ENCODE measurements at places on chromosomes 6 and 20.

GRCh38 chr6:21873562-21873961 is 280.0 kb downstream of the SOX4 start:
- DNase-seq: no peak

DNA sequence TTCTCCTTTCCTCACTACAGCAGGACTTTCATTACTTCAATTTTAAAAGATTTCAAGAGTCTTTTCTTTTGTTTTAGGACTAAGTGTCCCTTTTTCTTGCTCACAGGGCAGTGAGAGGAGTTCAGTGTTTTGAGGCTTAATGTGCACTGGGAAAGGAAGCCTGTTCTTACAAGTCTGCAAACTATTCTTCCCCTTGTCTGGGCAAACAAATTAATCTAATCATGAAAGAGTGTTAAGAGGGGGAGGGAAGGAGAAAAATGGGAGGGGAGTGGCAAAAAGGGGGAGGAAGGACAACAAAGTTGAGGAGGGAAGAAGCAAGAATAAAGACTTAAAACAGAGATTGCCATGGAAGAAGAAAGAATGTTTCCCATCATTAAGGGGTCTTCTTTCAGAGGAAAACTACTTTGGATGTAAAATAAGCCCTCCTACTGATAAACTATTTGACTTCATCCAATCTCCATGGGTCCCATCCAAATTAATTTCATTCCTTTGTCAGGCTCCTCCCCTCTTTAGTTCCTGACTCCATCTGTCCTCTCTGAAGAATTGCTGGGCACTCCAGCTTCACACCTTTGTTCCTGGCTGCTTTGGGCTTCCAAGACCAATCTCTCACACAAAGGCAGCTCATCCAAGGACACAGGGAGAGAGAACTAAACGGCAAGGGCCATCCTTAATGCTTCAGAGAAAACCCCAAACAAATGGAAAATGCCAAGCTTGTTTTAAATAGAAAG is 244.5 kb downstream of the TPBG start:
- DNase-seq: no peak

DNA sequence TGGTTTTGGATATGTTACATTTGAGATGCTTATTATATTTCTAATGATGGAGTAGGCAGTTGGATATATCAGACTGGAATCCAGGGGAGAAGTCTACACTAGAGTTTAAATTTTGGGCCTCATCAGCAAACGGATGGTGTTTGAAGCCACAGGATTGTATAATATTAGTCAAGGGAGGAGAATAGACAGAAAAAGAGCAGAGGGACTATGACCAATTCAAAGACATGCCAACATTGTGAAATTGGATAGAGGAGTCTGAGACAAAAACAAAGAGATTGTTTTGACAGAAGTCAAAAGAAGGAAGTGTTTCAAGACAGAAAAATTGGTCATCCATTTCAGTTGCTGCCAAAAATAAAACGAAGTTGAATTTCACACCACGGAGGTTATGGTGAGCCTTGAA is 66.5 kb downstream of the NOX3 start:
- DNase-seq: no peak

GRCh38 chr20:60096166-60096565 is 137.9 kb downstream of the CDH26 start:
- DNase-seq: no peak

DNA sequence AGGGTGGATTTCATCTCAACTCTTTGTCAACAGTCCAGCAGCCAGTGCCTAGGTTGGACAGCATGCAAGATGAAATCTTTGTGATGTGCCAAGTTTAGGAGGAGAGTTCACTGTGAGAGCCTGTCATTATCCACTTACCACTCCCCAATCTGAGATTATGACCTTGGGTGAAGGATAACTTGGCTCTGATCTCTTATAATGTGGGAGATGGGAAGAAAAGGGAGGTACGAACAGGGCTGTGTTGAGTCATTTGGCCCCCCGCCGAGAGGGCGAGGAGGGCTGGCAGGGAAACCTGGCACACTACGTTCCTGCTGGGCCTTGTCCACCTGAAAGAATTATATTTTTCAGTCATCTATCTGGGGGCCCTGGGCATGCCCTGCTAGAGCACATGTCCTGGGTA is 35.8 kb downstream of the LAMA4 start:
- DNase-seq: no peak

GRCh38 chr6:151087861-151088598 is 151.7 kb upstream of the AKAP12 start:
- no peak for DNase-seq

DNA sequence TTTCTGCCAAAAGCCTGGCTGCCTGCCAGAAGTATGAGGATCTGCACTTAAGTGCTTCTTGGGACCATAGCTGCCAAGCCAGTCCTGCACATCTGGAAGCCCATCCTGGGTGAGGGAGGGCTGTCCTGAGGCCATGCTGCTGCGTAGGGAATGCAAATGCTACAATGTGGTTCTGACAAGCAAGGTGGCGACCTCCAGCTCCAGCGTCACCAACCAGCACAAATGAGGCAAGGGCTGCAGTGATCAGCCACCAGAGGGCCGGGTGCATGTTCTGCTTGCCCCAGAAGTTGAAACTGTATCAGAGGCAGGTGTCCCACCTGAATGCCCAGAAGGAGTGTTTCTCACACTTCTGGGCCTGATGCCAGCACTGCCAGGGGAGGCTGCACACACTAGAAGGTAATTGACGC is 99.1 kb upstream of the KCNQ5 start:
- no peak for DNase-seq

GRCh38 chr20:34771680-34772081 is 53.8 kb downstream of the NCOA6 start:
- no peak for DNase-seq

GRCh38 chr6:18207438-18207837 is 52.2 kb downstream of the KDM1B start:
- DNase-seq: no peak

GRCh38 chr20:37726971-37727956 is 33.4 kb downstream of the CTNNBL1 start:
- DNase-seq: no peak

GRCh38 chr6:151002491-151002935 is 137.0 kb downstream of the MTHFD1L start:
- DNase-seq: no peak

DNA sequence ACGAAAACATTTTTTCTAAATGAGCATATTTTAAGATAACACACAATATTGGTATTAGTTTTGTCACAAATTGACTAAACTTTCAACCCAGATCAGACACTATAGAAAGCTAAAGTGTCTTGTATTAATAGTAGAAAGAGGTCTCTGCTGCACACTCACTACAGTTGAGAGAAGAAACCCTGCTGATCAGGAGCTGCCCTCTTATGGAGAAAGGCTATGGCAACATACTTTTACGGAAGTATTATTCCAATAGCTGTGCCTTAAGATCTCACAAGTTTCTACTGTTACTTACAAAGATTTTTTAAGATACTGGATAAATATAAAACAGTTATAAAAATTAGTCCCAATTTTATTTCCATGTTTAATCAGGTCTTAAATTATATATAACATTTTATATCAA is 155.7 kb downstream of the RIMS1 start:
- no peak for DNase-seq

- DNase-seq: no peak
Measured at GRCh38 chr20:14882157-14882556, 544.7 kb upstream of the FLRT3 start.

- DNase-seq: no peak
Measured at GRCh38 chr6:116536216-116536621, 9.3 kb downstream of the TRAPPC3L start.

- DNase-seq: no peak
Measured at GRCh38 chr6:136812174-136812573, 10.2 kb upstream of the PEX7 start.

- DNase-seq: no peak
Measured at GRCh38 chr20:8066662-8067061, 47.1 kb upstream of the TMX4 start.

DNA sequence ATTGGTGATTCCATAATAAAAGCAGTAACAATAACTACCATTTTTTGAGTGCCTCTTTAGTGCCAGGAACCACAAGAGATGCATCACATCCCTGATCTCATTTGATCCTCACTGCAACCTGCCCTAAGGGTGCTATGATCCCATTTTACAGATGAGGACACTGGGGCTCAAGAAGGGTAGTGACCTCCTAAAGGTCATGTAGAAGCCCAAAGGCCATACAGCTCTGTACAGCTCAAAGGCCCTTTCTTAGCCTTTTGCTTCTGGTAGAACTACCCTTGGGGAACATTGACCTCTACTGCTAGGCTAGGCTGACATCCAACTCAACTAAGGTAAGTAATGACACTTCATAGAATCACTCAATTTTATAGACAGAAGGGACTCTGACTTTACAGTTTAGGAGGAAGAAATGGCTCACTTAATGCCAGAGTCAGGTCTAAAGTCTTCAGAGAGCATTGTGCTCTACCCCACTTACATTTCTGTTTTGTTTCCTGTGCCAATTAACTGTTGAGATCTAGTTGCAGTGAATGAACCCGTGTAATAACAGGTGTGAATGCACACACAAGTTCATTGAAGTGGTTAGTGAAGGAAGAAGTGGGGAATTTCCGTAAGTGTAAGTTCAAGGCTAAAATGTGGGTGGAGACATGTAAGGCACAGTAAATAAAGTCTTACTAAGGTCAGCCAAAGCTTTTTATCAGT is 10.7 kb downstream of the SLC9A8 start:
- DNase-seq: no peak

GRCh38 chr6:93639126-93639525 is 219.8 kb upstream of the EPHA7 start:
- no peak for DNase-seq

DNA sequence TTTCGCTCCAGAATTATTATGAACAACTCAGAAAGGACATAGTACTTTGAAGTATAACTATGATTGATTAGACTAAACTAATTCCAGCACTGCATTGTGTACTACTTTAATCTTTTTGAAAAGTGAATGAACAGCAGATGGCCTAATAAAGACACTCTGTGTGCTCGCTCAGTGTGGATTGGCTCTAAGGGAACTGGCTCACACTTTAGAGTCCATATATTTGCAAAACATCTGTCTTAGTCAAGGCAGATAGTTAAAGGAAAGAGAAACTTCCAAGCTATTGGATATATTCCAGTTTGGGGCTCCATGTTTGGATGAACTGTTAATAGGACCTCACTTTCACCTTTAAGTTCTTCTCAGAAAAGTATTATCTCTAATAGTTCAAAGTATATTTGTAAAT is 218.9 kb downstream of the EYA4 start:
- DNase-seq: no peak

GRCh38 chr20:60233018-60233630 is 274.9 kb downstream of the CDH26 start:
- no peak for DNase-seq

GRCh38 chr20:59482351-59483187 is 121.8 kb upstream of the PHACTR3 start:
- DNase-seq: no peak

DNA sequence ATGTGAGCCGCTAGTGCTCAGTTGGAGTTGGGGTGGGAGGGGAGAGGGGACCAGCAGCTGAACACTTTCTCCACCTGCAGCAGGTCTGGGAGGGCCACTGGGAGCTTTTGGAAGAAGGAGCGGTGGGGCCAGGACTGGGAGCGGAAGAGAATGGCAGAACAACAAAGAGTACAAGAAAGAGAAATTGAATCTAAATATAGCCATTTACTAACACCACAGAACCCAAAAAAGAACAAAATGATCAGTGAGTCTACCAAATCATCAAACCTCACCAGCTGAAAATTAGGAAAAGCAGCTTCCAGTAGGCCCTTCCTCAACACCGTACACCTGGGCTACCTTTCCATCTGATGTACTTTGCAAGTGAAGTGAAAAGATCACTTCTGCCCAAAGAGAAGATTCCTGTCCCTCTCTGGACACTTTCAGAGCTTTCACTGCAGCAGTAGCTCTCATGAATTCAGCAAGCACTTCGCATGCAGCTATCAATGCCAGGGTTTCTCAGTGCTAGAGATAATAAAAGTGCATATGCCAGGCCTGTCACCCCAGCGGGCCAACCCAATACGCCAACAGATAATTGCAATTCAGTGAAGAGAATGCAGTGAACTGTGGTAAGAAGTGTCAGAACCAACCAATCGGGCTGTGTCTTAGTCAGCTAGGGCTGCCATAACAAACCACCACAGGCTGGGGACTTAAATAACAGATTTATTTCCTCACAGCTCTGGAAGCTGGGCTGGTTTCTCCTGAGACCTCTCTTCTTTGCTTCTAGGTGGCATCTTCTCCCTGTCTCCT is 597 bp downstream of the LY86 start:
- DNase-seq: no peak

DNA sequence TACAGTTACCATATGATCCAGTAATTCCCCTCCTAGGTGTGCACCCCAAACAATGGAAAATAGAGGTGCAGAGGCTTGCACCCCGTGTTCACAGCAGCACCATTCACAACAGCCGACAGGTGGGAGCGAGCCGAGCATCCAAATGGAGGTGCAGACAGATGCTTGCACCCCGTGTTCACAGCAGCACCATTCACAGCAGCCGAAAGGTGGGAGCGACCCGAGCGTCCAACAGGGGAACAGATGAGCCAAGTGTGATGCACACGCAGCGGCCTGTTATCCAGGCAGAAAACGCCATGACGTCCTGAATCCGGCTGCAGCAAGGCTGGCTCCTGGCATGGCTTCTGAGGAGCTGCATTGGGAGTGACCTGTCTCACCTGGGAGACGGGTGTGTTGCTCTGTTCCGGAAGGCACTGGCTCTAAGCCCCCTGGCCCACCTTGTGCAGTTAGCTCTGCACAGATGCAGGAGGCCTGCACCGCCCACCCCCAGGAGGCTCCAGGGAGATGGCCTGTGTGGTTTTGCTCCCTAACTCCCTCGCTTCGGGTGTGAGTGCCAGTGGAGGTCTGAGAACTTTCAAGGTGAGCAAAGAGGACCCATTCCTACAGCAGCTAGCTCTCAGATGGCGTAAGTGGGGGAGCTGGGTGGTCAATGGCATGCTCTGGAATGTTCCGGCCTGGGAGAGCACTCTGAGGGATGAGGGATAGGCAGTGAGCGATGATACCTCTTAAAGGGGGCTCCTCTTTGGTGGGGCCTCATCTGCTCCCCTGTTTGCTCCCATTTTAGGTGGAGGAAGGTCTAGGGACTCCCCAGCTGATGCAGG is 47.8 kb upstream of the FRMD1 start:
- DNase-seq: no peak

DNA sequence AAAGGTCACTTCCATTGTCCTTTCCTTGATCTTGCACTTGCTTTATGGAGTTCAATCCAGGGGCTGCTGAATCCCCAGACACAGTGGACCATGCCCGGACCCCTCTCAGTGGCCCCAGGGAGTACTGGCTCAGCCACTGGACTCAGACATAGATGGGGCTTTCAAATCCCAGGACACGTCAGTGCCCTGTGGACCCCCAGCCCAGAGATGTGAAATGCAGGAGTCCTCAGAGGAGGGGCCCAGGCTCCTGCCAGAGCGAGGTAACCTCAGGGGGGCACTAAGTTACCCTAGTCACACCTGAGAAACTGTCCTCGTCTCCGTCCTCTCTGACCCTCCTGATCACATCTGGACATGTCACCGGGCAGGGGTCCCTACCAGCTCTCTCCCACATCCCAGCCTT is 18.7 kb upstream of the APMAP start:
- DNase-seq: no peak

- no peak for DNase-seq
Measured at GRCh38 chr6:21596949-21597682, 3.6 kb downstream of the SOX4 start.

GRCh38 chr20:63056236-63057170 is 49.7 kb upstream of the BHLHE23 start:
- peak; percentile 52 for DNase-seq
